ENCODE measurements at places on chromosomes 5 and 9. TPM values are rescaled to one million over a fixed set of nuclear protein-coding genes. Genes with fewer than 3 reads are reported as not detected.

Gene BBLN
- polyA plus RNA-seq: 86.1 TPM

Gene ACOT12
- 0.40 TPM for polyA plus RNA-seq

Gene FYB1
- polyA plus RNA-seq: 0.56 TPM

Gene GNE
- 5.1 TPM for polyA plus RNA-seq

Gene FOXD4L3
- 0.15 TPM for polyA plus RNA-seq

Gene ZNF454
- 1.6 TPM for polyA plus RNA-seq

Gene NUTM2G
- polyA plus RNA-seq: not detected

Gene PCDHGA9
- 1.3 TPM for polyA plus RNA-seq

Gene FOXD4L6
- 0.05 TPM for polyA plus RNA-seq

Gene RMND5B
- 26.4 TPM for polyA plus RNA-seq

Gene SLC35D2
- polyA plus RNA-seq: 21.3 TPM

Gene C9
- not detected for polyA plus RNA-seq

Gene ELP1
- polyA plus RNA-seq: 19.2 TPM

Gene ZNF608
- polyA plus RNA-seq: 13.7 TPM

Gene STPG3
- not detected for polyA plus RNA-seq

Gene GLRX
- 15.7 TPM for polyA plus RNA-seq

Gene AK3
- 23.6 TPM for polyA plus RNA-seq

Gene UBE2D2
- polyA plus RNA-seq: 38.8 TPM

Gene PDCD1LG2
- 0.09 TPM for polyA plus RNA-seq

Gene SPATA9
- 0.19 TPM for polyA plus RNA-seq

Gene MARCOL
- polyA plus RNA-seq: not detected

Gene NEUROG1
- not detected for polyA plus RNA-seq

Gene PKD2L2
- polyA plus RNA-seq: not detected

Gene CERCAM
- 21.3 TPM for polyA plus RNA-seq

Gene COL15A1
- polyA plus RNA-seq: 6.7 TPM

Gene SHOC1
- polyA plus RNA-seq: not detected
